ENCODE measurements at places on chromosomes 11 and 22.

DNA sequence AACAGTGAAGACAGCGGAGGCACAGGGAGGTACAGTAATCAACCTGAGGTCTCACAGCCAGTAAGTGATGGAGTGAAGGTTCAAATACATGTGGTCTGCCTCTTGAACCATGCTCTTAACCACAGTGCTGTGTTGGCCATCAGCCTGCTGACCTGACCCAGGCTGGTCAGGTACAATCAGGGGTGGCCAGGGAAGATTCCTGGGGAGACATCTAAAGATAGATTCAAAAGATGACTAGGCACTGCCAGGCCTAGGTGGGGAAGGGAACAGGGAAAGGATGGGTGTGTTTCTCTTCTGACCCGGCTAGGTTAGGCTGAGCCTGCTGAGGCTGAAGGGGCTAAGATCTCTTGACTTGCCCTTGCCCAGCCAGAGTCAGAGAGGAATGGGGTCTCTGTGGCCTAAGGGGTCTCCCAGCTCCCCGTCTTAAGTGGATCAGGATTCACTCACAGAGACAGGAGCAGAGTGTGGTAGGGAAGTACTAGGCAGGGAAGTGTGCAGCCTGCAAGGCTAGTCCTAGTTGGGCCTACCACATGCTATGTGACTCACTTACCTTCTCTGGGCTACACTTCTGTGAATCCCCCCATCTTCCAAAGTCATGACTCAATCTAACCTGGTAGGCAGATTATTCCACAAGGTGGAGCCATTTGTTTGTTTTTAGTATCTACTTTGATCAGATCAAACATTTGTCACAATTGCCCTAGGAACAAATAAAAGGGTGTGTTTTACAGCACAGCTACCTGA is 10.4 kb upstream of the SREBF2 start:
- peak; percentile 79 for DNase-seq

- DNase-seq, result no peak
Measured at GRCh38 chr11:34650528-34650927, 29.6 kb downstream of the EHF start.

- no peak for DNase-seq
Measured at GRCh38 chr11:78261828-78262227, 73.1 kb downstream of the USP35 start.

- no peak for DNase-seq
Measured at GRCh38 chr11:69635804-69636511, 5.0 kb upstream of the CCND1 start.

Data from dermis microvascular lymphatic vessel endothelial cell (primary cell).